ENCODE measurements at places on chromosomes 6 and 20.

DNA sequence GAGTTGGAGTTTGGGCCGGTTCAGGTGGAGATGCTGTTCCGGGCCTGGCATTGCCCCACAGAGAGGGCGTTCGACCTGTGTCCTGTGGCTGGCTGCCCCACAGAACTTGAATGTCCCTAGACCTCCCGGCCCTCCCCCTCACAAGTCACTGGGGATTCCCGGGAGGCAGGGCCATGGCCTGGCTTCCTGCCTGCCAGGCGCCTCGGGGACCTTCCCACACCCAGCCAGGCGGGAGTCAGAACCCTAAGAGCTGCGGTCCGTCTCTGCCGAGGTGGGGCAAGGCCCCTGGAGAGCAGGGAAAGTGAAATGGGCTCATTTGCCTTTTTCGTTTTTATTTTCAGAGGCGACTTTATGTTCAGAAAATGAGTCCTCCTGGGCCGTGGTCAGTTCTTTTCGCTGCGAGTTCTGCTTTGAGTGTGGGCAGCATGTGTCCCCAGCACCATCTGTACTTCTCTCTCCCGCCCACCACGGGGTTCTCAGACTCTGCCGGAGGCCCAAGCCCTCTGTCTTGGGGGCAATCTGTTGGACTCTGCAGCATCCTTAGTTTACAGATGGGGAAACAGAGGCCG is 8.5 kb downstream of the RBM38 start:
- no peak for DNase-seq

- no peak for DNase-seq
Observed at GRCh38 chr20:5451643-5452210, 135.0 kb upstream of the PROKR2 start.

DNA sequence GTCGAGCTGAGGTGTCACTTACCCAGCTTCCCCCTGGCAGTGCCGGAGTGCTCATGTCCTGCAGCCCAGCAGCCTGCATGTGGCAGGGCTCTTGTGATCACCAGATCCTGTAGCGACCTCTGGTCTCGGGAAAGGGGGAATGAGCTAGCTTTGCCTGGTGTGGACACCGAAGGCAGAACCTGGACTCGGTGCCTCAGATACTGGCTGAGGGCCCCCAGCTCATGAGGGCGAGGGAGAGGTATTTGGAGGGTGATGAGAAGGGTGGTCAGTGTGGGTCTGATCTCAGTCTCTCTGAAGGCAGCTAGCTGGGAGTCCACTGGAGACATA is 26.3 kb downstream of the SUN5 start:
- DNase-seq, result no peak

DNA sequence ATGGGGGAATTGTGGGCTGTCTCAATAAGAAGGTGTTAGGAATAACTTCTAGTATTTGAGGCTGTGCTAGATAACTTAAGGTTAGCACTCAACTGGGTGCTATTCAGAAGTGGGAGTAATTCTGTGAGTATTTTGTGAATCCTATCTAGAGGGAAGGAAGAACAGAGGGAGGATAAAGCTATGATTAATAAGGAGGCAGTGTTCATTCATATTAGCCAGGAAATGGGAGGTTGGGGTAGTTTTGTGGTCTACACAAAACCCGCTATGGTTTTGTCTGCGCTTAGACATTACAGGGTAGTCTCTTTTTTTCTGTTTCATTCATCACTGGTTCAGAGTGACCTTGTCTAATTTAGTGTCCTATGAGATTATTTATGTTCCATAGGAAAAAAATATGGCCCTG is 341.0 kb downstream of the ARHGAP18 start:
- no peak for DNase-seq

All from osteocyte (in vitro differentiated cells).